ENCODE measurements at places on chromosomes 5 and 9. TPM values are rescaled to one million over a fixed set of nuclear protein-coding genes. Genes with fewer than 3 reads are reported as not detected.

- DNase-seq = peak; percentile 68
These were observed 103.5 kb downstream of the DAPK1 start for GRCh38 chr9:87601176-87601575.

DNA sequence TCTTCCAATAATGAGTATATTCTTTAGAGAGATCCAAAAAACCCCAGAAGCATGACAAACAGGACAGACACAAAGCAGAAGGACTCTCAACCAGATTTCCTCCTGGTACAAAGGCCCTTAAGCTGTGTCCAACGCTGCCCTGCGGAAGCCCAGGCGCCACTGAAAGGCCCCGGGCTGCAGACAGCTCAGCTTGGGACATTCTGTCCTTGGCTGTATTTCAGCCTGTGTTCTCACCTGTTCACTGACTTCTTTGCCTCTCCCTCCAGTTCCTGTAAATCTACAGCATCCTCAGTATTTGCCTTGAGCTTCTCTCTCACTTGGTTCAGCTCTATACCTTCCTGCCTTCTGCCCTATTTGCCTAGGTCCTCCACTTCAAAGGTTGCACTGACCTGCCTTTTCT, 96.5 kb downstream of the SH3TC2 start:
- DNase-seq = no peak

The CCL27 gene
- total RNA-seq = not detected

DNA sequence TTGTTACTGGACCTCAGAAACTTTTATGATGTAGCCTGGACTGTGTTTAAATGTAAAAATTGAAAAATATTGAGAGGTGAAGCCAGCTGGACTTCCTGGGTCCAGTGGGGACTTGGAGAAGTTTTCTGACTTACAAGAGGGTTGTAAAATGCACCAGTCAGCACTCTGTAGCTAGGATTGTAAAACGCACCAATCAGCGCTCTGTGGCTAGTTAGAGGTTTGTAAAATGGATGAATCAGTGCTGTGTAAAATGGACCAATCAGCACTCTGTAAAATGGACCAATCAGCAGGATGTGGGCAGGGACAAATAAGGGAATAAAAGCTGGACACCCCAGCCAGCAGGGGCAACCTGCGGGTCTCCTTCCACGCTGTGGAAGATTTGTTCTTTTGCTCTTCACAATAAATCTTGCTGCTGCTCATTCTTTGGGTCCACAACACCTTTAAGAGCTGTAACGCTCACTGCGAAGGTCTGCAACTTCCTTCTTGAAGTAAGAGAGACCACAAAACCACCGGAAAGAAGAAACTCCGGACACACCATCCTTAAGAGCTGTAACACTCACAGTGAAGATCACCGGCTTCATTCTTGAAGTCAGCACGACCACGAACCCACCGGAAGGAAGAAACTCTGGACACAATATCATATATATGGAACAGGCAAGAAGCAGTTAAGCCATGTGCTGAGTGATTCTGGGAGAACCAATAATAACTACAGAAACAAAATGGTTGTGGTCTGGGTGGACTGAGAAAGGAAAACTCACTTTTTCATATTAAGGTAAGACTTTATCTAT, 201.3 kb downstream of the GABRG2 start:
- DNase-seq = no peak

DNA sequence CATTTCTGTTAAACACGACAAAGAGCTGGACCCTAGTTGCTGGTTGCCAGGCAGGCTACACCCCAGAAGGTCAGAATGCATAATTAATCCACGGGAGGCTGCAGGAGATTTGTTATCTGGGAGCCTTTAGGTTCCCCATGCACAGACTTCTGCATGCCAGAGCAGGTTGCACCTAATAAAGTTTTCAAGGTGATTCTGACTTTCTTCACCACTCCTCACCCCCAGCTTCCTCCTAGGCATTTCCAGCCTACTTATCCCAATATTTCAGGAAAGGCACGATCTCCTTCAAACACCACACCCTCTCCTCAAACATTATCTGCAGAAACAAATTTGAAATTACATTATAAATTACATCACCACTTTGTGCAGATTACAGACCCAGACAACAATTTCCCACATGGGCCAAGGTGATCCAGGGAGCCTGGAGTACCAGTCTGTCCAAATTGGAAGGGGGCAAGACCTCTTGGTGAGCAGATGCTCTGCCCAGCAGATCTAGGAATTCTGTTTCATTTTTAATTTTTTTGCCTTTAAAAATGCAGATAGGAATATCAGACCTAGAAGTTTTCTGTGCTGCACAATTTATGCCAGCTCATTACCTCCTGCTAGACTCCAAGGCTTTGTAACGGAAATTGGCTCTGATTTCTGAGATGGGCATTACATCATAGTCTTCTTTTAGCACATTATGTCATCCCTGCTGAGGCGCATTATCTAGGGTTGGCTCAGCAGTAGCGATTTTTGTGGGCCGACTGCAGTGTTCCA, 363.4 kb upstream of the SLC30A5 start:
- no peak for DNase-seq

The MYO10 gene
- total RNA-seq = 71.7 TPM

The NEUROG1 gene
- not detected for total RNA-seq

DNA sequence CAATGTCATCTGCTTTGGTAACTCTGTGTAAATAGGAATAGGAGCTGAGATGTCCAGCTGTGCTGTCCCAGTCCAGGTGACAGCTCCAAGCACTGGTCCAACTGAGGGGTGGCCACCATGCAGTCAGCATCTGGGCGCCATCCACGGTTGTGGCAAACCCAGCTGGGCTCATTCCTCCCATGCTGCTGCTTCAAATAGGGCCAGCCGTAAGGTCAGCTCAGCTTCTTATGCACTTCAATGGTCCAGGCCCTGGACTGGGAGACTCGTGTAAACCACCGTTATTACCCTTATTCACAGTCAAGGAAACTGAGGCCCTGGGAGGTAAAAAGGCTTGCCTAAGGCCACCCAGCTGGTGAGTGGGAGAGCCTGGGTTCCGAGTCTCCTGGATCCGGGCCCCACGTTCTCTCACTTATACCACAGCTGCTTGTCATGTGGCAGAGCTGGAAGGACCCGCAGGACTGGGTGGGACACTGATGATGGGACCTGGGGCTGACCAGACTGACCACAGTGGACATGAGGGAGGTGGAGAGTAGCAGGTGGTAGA, 38.7 kb upstream of the ANGPTL2 start:
- no peak for DNase-seq

The ECSCR gene
- total RNA-seq = 3.9 TPM

GRCh38 chr5:61290791-61291210, 41.3 kb upstream of the ZSWIM6 start:
- DNase-seq = peak; percentile 77

DNA sequence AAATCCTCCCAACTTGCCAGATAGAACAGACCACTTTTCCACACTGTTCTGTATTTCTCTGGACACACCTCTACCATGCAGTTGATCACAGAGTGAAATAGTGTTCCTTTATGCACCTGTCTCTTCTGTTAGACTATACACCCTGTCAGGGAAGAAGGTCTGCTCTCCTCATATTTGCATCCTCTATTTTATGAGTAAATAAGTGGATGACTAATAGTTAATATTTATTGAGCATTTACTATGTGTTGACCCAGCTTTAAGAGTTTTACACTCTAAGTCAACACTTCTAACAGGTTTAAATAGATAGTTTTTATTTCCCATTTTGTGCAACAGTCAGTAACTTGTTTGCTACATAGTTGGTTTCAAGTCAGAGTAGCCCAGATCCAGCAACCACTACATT, 452.8 kb upstream of the MPDZ start:
- no peak for DNase-seq

DNA sequence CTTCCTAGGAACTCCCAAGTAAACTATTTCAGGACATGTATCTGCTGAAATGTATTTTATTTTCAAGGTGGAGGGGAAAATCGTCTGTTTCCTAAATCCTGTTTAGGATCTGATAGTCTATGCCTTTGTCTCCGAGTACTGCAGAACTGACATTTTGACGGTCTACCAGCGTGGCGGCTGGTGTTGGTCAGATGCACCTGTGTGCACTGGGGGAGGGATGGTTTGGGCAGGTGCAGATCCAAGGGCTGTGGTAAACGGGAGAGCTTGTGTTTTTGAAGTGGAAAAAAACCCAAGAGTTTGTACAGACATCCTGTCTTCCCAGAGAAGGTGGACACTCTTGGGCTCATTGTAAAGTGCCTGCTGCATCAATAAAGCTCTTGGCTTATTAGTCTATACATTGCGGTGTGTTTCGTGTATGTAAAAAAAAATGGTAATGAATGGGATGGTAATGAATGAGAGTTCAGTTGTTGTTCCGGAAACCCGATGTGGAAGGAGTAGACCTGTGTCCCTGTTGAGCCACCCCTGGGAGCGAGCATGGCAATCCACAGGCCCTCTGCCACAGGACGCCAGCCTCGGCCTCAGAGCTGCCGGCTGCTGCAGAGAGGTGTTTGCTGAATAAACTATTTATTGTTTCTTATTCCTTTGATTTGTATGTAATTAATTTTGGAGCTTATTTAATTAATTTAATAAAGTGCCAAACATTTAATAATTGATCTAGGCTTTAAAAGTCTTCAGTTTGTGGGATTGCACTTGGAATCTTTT, 15.3 kb downstream of the ARPC5L start:
- no peak for DNase-seq

The IFNA2 gene
- not detected for total RNA-seq

GRCh38 chr5:75928992-75929391, 154.2 kb upstream of the SV2C start:
- no peak for DNase-seq

DNA sequence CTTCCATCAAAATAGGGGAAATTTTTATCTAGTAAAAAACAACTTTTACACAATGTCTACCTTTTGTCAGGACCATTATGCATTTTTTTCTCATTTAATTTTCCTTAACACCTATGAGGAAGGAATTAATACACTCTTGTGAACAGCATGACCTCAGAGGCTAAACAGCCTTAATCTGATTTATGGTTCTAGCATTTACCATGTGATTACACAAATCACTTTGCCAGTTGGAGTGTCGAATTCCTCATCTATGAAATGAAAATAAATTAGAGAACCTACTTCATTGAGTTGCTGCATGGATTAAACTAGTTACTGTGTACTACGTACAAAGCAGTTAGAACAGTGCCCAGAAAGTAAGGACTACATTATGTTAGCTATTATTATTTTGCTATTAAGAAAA, 187.7 kb upstream of the MPDZ start:
- no peak for DNase-seq

GRCh38 chr5:144421411-144421810, 250.7 kb downstream of the KCTD16 start:
- DNase-seq = no peak

The PNPLA7 gene
- total RNA-seq = 18.4 TPM

GRCh38 chr5:33068786-33069185, 357.7 kb downstream of the NPR3 start:
- DNase-seq = no peak

GRCh38 chr5:154418344-154418820, 27.4 kb upstream of the SAP30L start:
- DNase-seq = no peak

DNA sequence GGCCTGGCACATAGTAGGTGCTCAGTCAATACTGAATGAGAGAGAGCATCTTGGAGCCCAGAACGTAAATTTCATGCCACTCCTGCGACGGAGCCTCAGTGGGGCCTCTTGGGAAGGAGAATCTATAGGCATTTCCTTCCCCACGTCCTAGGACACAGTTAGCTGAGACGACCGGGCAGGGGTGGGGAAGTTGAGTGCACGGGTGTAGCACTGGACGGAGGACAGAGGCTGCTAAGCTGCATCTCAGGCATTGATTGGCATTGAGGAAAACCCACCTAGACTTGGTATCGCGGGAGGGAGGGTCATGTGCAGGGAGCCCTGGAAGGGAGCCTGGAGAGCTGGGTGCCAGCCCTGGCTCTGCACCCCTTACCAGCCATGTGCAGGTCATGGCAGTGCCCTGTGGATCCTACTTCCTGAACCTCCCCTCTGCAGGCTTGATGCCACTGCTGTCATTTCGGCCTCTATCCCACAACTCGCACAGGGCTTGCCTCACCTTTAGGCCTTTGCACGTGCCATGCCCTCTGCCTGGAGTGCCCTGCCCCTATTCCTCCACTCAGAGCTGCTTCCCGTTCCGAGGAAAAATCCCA, 25.6 kb downstream of the NEK6 start:
- DNase-seq = no peak

DNA sequence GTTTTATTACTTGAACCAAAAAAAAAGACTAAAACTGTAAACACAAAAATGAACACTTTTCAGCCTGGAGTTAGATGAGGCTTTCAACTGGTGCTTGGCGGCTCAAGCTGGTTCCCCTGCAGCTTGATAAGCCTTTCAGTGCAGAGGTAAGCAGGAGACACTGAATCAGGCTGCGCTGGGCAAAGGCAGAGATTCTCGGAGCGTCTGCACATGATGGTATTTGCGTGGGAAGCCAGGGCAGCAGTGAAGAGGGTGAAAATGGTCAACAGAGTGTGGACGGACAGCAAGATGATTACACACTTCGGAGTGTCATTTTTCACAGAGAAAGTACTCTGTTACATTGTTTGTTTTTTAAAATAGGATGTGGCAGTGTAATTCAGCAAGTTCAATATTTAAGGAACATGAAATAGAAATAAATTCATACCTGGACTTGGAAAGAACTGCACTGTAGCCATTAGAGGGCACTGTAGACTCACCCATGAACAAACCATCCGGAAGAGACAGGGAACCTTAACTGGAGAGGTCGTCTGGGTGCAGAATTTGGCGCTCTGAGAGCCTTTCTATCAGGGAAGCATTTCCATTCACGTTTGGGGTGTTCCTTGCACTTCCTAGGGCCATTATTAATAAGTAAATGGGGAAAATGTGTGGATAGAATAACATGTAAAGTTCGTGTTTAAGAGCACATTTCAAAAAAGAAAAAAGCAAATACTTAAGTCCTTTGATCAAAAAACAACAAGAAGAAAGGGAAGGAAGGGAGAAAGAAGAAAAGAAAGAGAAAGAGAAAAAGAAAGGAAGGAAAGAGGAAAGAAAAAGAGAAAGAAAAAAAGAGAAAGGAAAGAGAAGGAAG, 69.8 kb downstream of the ICE1 start:
- DNase-seq = no peak

GRCh38 chr9:104092875-104093600, 1.1 kb upstream of the SMC2 start:
- no peak for DNase-seq

DNA sequence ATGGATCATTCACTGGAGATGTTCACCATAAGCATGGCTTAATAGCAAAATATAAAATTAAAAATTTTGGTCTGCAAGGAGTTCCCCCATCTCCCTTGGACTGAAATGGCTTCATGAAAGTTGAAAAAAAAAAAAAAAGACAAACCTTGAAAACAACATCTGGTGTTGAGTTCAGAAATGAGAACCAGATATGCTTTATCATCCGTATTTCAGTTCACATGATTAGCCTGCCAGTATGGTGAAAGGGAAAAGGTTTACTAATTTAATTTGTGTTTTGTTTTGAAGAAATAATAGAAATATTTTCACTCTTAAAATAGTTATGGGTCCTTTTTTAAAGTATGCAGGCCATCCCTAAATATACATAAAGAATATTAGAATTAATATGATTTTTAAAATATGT, 67.8 kb downstream of the TMEM167A start:
- no peak for DNase-seq

The NR2F1-AS1 gene
- total RNA-seq = 2.2 TPM

GRCh38 chr5:154465169-154465568, 12.9 kb downstream of the HAND1 start:
- DNase-seq = no peak

- no peak for DNase-seq
These were observed 14.1 kb downstream of the FBXL17 start for GRCh38 chr5:108367679-108368334.

- no peak for DNase-seq
These were observed 609.4 kb downstream of the DTWD2 start for GRCh38 chr5:118378959-118379358.

The HTR4 gene
- 19.0 TPM for total RNA-seq

GRCh38 chr9:119794836-119795235, 425.6 kb upstream of the BRINP1 start:
- no peak for DNase-seq

The SV2C gene
- 0.36 TPM for total RNA-seq

Measured in left colon (tissue), 2 donors.